ENCODE measurements at places on chromosomes 16 and 17. TPM values are rescaled to one million over a fixed set of nuclear protein-coding genes. Genes with fewer than 3 reads are reported as not detected.

The KRT33B gene
- total RNA-seq, result not detected

GRCh38 chr16:27840311-27841060 is 223.0 kb downstream of the GSG1L start:
- no peak overlapping the region for H3K27ac ChIP-seq
- no peak for DNase-seq
- H3K27me3 ChIP-seq, result peaks cover 18% of the 10 kb centered on the region

DNA sequence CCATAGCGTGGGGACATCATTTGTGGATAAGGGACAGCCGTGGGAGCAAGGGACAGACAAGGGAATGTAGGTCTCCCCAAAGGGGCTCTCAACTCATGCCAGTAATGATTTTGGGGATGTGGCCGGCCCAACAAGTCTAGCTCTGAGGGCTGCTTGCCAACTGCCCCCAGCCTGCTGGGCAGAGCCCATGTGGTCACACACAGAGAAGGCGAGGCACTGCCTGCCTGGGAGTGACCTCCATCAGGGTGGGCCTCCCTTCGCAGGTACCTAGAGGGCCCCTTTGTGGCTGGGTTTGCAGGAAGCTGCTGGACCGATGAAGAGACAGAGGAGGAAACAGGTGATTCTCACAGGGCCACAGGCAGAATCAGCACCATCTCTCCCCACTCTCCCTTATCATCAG is 177.1 kb downstream of the C16orf78 start:
- no peaks in the 10 kb centered on the region for H3K36me3 ChIP-seq
- H3K4me3 ChIP-seq, result no peak overlapping the region
- DNase-seq, result no peak
- no peaks in the 10 kb centered on the region for H3K27me3 ChIP-seq
- no peak overlapping the region for H3K27ac ChIP-seq

DNA sequence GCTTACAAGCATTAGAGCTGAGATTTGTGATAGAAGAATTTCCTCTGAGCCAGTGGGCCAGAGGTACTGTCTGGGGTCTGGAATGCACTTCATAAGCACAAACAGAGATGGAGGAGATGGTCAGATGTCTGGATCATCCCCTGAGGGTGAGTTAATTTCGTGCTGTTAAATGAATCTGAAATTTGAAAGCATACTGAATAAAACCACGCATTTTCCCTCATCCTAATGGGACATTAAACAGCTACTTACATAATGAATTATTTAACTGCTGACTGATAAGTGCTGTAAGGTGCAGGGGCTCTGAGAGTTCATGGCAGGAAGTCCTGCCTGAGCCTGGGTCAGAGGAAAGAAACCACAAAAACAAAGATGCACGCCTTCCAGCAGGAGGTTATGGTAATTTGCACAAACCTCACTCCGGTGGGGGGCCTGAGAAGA is 136.3 kb upstream of the XYLT1 start:
- H3K27me3 ChIP-seq, result no peaks in the 10 kb centered on the region
- DNase-seq, result peak; percentile 30
- no peak overlapping the region for H3K27ac ChIP-seq
- peaks cover 27% of the 10 kb centered on the region for H3K4me1 ChIP-seq
- no peaks in the 10 kb centered on the region for H3K36me3 ChIP-seq

- peaks cover 2% of the 10 kb centered on the region for H3K4me1 ChIP-seq
- no peak overlapping the region for H3K4me3 ChIP-seq
- H3K36me3 ChIP-seq, result no peaks in the 10 kb centered on the region
- DNase-seq, result no peak
These were observed 34.2 kb upstream of the ABCA5 start for GRCh38 chr17:69361156-69361555.

- peaks cover 32% of the 10 kb centered on the region for H3K4me1 ChIP-seq
- DNase-seq, result no peak
- H3K4me3 ChIP-seq, result no peak overlapping the region
- no peaks in the 10 kb centered on the region for H3K27me3 ChIP-seq
- no peak overlapping the region for H3K27ac ChIP-seq
These were observed 7.3 kb upstream of the CD7 start for GRCh38 chr17:82324566-82325285.
